PC-3 (cell line): ENCODE measurements at places on chromosomes 6 and 20. TPM values are rescaled to one million over a fixed set of nuclear protein-coding genes. Genes with fewer than 3 reads are reported as not detected.

GRCh38 chr6:18263418-18264218 lies 712 bp downstream of the DEK start:
- H3K4me3 ChIP-seq: peak overlapping the region; percentile 76
- peak overlapping the region; percentile 75 for H3K27ac ChIP-seq
- H3K4me1 ChIP-seq: peaks cover 37% of the 10 kb centered on the region
- H3K36me3 ChIP-seq: peaks cover 16% of the 10 kb centered on the region; the same call in 1 of the 2 replicates

DNA sequence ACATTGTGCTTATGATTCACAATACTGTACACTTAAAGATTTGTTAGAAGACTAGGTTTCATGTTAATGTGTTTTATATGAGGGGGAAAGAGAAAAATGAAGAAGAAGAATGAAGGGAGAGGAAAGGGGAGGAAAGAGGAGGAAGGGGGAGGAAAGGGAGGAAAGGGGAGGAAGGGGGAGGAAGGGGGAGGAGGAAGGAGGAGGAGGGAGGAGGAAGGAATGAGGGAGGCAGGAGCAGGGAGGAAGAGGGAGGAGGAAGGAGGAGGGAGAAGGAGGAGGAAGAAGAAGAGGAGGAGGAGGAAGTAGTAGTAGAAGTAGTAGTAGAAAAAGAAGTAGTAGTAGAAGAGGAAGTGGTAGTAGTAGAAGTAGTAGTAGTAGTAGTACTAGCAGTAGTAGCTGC lies 70.6 kb downstream of the COL21A1 start:
- DNase-seq: no peak
- H3K4me1 ChIP-seq: no peaks in the 10 kb centered on the region
- H3K27me3 ChIP-seq: no peaks in the 10 kb centered on the region
- H3K4me3 ChIP-seq: no peak overlapping the region
- H3K27ac ChIP-seq: no peak overlapping the region

The PDYN gene
- not detected in 2 replicates for total RNA-seq

DNA sequence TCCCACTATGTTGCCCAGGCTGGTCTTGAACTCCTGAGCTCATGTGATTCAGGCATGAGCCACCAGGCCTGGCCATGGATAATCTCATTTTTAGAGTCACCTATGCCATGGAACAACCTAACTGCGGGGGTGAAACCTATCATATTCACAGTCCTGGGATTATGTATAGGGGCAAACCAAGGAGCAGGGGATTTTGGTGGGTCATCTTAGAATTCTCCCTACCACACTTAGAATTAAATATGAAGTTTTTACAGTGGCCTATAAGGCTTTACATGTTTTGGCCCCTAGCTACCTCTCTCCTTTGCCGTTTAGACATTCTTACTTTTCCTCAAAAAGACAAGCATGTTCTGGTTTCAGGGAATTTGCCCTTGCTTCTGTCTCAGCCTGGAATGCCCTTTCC lies 20.6 kb upstream of the VEGFA start:
- no peaks in the 10 kb centered on the region for H3K36me3 ChIP-seq
- no peak overlapping the region for H3K4me3 ChIP-seq
- H3K27ac ChIP-seq: no peak overlapping the region
- no peaks in the 10 kb centered on the region for H3K27me3 ChIP-seq
- H3K4me1 ChIP-seq: peaks cover 9% of the 10 kb centered on the region
- no peak for DNase-seq

The THBS2 gene
- total RNA-seq: 0.52 TPM in 1 of 2 replicates, not detected in the other

DNA sequence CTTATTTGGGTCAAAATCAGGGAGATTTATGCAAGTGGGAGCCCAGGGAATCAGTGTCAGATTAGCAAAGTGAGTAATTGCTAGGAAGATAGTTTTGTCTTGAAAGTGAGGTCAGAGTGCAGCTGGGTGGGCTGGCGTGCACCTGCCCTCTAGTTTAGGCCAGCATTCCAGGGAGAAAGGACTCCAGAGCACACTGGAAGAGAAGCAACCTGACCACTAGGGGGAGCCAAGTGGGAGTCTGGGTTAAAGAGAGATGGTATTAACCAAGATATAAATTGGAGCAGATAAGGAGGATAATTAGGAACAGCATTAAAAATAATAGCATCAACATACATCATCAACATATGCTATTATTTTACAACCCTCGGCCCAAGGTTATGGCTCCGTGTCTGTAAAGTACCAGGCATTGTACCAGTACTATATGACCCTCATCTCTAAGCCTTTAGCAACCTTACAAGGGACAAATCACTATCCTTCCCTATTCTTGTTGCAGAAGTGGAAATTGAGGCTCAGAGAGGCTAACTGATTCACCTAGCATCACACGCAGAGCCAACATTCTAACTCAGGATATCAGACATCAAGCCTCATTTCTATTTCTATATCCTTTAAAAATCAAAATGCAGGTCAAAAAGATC lies 57.8 kb downstream of the SLC2A10 start:
- H3K36me3 ChIP-seq: no peaks in the 10 kb centered on the region
- peaks cover 20% of the 10 kb centered on the region for H3K27me3 ChIP-seq
- H3K27ac ChIP-seq: no peak overlapping the region
- H3K4me1 ChIP-seq: peaks cover 8% of the 10 kb centered on the region

DNA sequence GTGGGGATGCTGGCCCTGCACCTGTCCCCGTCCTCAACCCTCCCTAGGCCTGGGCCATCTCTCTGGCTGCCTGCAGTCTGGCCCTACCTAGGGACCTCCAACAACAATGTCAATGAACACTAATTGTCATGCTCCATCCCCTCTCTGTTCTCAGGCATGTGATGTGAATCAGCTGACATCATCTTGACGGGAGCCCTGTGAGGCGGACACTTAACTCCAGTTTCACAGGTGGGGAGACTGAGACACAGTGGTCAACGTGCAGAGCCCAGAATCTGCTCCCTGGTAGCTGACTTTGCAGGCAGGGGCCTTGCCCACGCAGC lies 762 bp upstream of the TCEA2 start:
- H3K36me3 ChIP-seq: no peaks in the 10 kb centered on the region
- H3K4me1 ChIP-seq: peaks cover 46% of the 10 kb centered on the region

The SOX18 gene
- total RNA-seq: 1.1 and 1.5 TPM in 2 replicates

GRCh38 chr20:32462900-32463641 lies 104.9 kb downstream of the ASXL1 start:
- DNase-seq: no peak
- H3K36me3 ChIP-seq: no peaks in the 10 kb centered on the region
- H3K27ac ChIP-seq: no peak overlapping the region

- no peak overlapping the region for H3K4me3 ChIP-seq
- H3K4me1 ChIP-seq: no peaks in the 10 kb centered on the region; the same call in 1 of the 2 replicates
- H3K36me3 ChIP-seq: no peaks in the 10 kb centered on the region
- no peak overlapping the region for H3K27ac ChIP-seq
Measured at GRCh38 chr6:169048865-169049205, 204.8 kb downstream of the THBS2 start.
